ENCODE measurements at places on chromosomes 1 and 21. TPM values are rescaled to one million over a fixed set of nuclear protein-coding genes. Genes with fewer than 3 reads are reported as not detected.

Gene TRIM67
- 0.12 TPM for total RNA-seq

- DNase-seq: no peak
- H3K4me3 ChIP-seq: peak overlapping the region; percentile 77
- H3K4me1 ChIP-seq: peaks cover 93% of the 10 kb centered on the region
Measured at GRCh38 chr1:66275601-66276023, 258.3 kb upstream of the SGIP1 start.

DNA sequence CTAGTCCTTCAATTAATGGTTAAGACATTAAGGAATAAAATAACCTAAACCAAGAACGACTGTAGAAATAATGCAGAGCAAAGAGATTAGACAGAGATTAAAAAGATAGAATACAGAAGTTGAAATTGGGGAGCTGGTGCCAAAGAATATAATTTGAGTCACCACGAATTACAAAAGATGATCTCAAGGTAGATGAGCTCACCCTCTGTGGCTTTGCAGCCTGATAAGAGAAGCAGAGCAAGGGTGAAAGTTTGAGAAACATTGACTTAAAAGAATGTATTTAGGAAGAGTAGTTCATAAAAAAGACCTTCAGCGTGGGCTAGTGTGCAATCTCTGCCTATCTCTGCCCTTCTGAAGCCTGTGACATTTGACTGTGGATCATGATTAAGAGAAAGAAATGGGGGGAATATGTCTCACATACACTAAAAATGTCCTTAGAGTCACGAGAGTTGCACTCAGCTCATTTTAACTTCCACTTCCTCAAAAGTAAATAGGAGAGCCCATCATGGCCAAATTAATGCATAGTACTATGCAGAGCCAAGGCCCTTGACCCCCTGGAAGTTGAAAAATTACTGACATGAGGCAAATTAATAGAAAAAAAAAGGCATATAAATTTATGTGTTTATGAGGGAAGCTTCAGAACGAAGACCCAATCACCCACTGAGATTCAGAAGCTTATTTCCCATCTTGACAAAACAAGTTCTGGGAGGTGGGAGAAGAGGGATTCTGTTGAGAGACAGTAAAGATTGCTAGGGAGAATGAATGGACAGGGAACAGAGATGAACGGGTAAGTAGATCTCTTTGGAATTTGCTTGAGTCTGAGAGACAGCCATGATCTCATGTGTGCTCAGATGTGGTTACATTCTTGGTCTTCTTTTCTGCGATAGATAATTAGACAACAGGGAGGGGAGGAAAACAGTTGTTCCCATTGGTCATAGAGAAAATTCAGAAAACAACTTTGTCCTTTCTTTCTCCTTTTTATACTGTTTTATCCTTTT is 395.4 kb upstream of the LRRC7 start:
- H3K27me3 ChIP-seq: no peaks in the 10 kb centered on the region
- no peak for DNase-seq
- peaks cover 4% of the 10 kb centered on the region for H3K36me3 ChIP-seq
- H3K4me1 ChIP-seq: no peaks in the 10 kb centered on the region

- H3K36me3 ChIP-seq: peaks cover 4% of the 10 kb centered on the region
- no peaks in the 10 kb centered on the region for H3K27me3 ChIP-seq
- peaks cover 23% of the 10 kb centered on the region for H3K4me1 ChIP-seq
- H3K4me3 ChIP-seq: no peak overlapping the region
- DNase-seq: no peak
- no peak overlapping the region for H3K27ac ChIP-seq
Measured at GRCh38 chr1:32398401-32398800, 4.2 kb upstream of the BSDC1 start.

DNA sequence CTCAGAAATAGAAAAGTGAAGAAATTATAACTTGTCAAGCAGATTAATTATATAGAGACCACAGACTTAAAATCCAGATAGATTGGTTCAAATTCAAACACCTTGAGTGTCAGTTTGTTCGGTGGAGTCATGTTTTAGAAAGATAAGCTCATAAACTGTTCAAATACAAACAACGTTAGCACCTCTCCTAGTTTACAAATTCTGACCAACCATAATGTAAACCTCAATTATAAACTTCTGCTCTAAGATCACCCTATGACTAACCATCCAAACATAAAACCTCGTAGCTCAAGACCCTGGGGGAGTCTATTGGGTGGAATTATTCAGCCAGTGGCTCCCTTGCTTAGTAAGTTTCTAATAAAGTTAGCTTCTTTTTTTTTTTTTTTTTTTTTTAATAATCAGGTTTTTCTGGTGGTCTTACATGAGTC is 12.4 kb downstream of the CBR1 start:
- H3K4me3 ChIP-seq: no peak overlapping the region
- H3K36me3 ChIP-seq: no peaks in the 10 kb centered on the region
- H3K27me3 ChIP-seq: no peaks in the 10 kb centered on the region
- H3K27ac ChIP-seq: no peak overlapping the region
- H3K4me1 ChIP-seq: peaks cover 22% of the 10 kb centered on the region

- no peaks in the 10 kb centered on the region for H3K36me3 ChIP-seq
- DNase-seq: no peak
- H3K4me3 ChIP-seq: no peak overlapping the region
Measured at GRCh38 chr1:227006226-227006796, 66.2 kb downstream of the COQ8A start.

DNA sequence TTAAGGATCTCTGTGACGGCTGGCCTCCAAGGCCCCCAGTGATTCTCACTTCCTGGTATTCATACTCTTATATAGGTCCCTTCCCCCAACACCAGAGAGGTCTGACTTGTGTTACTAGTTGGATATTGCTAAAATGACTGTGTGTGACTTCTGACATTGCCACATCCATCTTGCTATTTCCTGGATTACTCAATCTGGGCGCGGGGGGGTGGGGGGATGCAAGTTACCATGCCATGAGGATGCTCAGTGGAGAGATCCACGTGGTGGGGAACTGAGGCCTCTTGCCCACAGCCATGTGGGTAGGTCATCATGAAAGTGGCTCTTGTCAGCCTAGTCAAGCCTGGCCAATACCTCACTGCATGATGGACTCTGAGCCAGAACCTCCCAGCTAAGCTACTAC is 117.0 kb downstream of the UBE2U start:
- peaks cover 6% of the 10 kb centered on the region for H3K27me3 ChIP-seq
- no peak overlapping the region for H3K27ac ChIP-seq
- no peaks in the 10 kb centered on the region for H3K36me3 ChIP-seq
- no peak for DNase-seq
- H3K4me1 ChIP-seq: no peaks in the 10 kb centered on the region
- H3K4me3 ChIP-seq: no peak overlapping the region

GRCh38 chr21:34992736-34993398 is 56.2 kb downstream of the RUNX1 start:
- H3K4me1 ChIP-seq: peaks cover 74% of the 10 kb centered on the region
- no peak for DNase-seq
- no peak overlapping the region for H3K27ac ChIP-seq

GRCh38 chr1:27863538-27863915 is 8.8 kb upstream of the THEMIS2 start:
- H3K4me3 ChIP-seq: no peak overlapping the region
- H3K27me3 ChIP-seq: no peaks in the 10 kb centered on the region
- peaks cover 49% of the 10 kb centered on the region for H3K4me1 ChIP-seq
- no peak for DNase-seq
- H3K27ac ChIP-seq: no peak overlapping the region
- no peaks in the 10 kb centered on the region for H3K36me3 ChIP-seq

DNA sequence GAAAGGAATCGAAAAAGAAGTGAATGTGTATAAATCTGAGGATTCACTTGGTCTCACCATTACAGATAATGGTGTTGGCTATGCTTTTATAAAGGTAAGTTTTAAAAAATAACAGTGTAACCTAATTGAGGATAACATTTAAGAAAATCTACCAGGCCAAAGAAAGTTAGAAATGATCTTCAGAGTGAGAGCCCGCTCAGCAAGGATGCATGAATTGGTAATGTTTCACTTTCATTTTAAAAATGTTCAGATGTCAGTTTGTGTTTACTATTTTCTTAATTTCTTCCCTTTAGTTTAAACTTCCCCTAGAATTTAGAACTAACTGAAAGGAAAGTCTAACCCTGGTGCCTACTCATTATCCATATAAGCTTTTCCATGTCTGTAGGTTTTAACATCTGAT is 35.0 kb downstream of the GIPC2 start:
- H3K4me1 ChIP-seq: peaks cover 19% of the 10 kb centered on the region
- H3K36me3 ChIP-seq: peaks cover 3% of the 10 kb centered on the region
- no peaks in the 10 kb centered on the region for H3K27me3 ChIP-seq
- DNase-seq: no peak

DNA sequence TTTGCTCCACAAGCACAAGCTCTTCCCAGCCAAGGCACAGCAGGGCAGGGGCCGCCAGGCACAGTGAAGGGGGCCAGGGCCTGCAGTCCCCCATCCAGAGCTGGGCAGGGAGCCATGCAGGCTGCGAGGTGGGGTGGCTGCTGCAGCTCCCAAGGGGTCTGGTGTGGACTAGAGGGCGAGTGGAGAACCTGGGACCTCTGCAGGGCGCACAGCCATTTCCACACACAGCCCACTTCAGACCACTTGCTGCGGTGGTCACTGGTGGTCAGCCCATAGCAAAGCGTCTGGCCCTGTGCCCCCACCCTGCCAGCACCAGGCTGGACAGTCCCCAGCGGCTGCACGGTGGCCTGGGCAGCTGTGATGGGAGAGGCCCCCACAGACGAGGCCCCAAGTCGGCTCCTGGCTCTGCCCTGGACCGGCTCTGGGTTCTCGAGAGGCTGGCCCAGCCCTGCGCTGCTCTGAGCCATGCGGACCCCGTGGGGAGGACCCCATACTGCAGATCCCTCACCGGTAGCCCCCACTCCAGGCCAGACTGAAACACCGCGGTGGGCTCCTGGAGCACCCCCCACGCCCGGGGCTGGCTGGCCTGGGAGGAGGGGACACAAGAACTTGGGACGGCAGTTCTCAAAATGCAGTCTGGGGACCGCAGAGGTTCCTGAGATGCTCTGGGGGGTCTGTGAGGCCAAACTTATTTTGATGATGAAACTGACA is 47.1 kb upstream of the COL6A2 start:
- DNase-seq: no peak
- peaks cover 14% of the 10 kb centered on the region for H3K4me1 ChIP-seq
- no peak overlapping the region for H3K4me3 ChIP-seq
- peaks cover 6% of the 10 kb centered on the region for H3K27me3 ChIP-seq
- H3K36me3 ChIP-seq: no peaks in the 10 kb centered on the region

- no peak overlapping the region for H3K4me3 ChIP-seq
- peaks cover 64% of the 10 kb centered on the region for H3K4me1 ChIP-seq
Measured at GRCh38 chr1:223228931-223229528, 86.0 kb upstream of the TLR5 start.

DNA sequence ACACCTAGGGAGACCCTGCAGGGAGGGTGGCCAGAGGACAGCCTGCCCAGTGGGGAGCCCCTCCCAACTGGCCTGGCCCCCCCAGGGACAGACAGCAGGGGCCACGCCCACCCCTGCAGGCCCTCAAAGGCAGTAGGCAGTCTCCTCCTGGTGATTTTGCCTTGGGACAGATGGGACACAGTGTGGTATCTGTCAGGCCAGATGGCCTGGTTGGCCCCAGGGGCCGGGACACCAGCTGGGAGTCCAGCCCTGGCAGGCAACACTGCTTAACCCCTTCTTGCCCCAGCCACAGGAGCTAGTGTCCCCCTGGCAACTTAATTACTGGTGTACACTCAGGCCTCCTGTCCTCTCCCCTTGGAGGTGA is 17.8 kb downstream of the IFFO2 start:
- no peak for DNase-seq
- H3K4me1 ChIP-seq: peaks cover 74% of the 10 kb centered on the region
- no peaks in the 10 kb centered on the region for H3K36me3 ChIP-seq
- H3K27ac ChIP-seq: no peak overlapping the region
- H3K4me3 ChIP-seq: no peak overlapping the region
- H3K27me3 ChIP-seq: no peaks in the 10 kb centered on the region

DNA sequence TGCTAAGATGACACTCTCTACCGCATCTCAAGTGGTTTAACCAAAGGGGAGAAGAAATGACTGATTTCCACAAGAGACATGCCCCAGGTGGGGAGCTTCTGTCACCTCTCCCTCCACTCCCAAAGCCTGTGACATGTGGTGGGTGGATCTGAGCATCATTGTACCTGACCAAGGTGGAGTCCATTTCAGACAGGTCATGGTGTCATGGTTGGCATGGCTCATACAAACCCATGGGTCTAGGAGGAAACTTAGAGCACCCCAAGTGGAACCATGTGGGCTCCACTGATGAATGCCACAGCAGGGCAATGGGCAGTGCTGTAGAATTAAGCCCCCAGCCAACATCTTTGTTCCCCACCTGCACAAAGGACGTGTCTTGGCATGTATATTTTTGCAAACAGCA is 131.5 kb upstream of the EDN2 start:
- peaks cover 10% of the 10 kb centered on the region for H3K4me1 ChIP-seq
- H3K27me3 ChIP-seq: no peaks in the 10 kb centered on the region
- H3K36me3 ChIP-seq: peaks cover 21% of the 10 kb centered on the region
- DNase-seq: no peak
- H3K27ac ChIP-seq: no peak overlapping the region

- no peak overlapping the region for H3K4me3 ChIP-seq
- H3K36me3 ChIP-seq: no peaks in the 10 kb centered on the region
- H3K27me3 ChIP-seq: no peaks in the 10 kb centered on the region
- H3K27ac ChIP-seq: no peak overlapping the region
Measured at GRCh38 chr1:102032534-102032933, 35.8 kb upstream of the OLFM3 start.

DNA sequence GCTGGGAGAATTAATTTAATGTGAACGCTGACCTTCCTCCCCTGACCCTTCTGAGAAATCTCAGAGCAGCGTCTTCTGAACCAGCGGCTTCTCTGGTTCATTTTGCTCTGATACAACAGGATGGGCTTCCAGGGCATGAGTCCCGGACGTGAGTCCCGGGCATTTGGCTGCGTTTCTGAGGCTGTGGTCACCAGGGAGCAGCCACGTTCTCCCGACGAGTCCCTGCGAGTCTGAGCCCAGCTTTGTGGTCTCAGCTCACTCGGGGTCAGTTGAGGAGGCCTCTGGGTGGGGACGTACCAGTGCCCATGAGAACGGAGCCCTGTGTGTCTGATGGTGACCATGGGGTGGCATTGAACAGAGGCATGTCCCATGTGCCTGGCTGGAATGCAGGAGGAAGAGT is 17.7 kb upstream of the OBSCN start:
- DNase-seq: no peak
- H3K27ac ChIP-seq: no peak overlapping the region
- no peaks in the 10 kb centered on the region for H3K36me3 ChIP-seq
- peaks cover 9% of the 10 kb centered on the region for H3K4me1 ChIP-seq

DNA sequence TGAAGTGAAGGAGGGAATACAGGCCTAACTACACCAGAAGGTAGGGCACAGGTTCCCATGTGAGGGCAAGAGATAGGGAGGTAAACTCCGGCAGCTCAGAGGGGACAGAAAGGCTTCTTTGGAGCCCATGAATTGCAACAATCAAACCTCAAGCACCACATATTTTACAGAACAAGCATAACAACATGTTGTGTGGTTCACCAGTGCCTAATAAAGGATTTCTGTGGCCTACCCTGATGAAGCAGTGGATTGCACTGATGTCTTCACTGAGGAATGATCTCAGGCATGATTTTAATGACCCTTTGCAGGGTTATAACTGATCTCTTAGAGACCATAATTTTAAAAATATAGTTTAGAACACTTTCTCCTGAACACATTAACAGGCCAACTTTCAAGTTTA is 77.4 kb downstream of the RUNX1 start:
- DNase-seq: no peak
- H3K27ac ChIP-seq: peak overlapping the region; percentile 25
- H3K36me3 ChIP-seq: peaks cover 2% of the 10 kb centered on the region
- no peak overlapping the region for H3K4me3 ChIP-seq
- H3K27me3 ChIP-seq: peaks cover 12% of the 10 kb centered on the region
- H3K4me1 ChIP-seq: peaks cover 95% of the 10 kb centered on the region
